ENCODE measurements at places on chromosomes 2 and 18.
A peak's percentile ranks its signal among the peaks of the same experiment; 100 is the strongest.

DNA sequence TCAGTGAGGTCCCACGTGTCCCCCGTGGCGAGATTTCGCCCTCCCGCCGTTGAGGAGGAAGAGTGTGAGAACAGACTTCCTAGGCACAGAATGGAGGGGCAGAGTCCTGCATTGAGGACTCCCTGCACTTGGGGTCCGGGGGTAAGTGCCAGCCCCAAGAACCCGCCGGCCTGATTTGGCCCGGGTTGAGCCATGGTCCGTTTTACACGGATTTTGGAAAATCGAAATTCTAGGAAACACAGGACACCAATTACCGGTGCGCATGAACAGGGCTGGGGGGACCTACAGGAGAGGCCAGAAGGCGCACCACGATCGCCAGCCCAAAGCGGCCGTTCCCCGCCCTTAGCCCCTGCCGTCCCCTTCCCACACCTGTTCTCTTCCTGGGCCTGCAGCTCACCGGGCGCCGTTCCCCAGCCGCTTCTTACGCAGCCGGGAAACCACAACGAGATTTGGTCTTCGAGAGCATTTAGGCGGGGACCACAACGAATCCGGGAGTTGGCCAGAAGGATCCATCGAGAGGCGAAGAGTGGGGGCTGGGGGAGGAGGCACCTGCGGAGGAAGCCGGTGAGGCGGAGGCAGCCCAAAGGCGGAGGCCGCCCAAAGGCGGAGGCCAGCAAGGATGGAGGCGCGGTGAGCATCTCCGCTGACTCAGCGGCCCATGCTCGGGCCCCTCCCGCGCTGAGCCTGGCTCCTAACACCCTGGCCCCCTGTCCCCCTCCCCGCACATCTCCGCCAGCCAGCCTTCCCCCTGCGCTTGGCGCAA lies 464 bp upstream of the TLX2 start:
- no peak for DNase-seq

DNA sequence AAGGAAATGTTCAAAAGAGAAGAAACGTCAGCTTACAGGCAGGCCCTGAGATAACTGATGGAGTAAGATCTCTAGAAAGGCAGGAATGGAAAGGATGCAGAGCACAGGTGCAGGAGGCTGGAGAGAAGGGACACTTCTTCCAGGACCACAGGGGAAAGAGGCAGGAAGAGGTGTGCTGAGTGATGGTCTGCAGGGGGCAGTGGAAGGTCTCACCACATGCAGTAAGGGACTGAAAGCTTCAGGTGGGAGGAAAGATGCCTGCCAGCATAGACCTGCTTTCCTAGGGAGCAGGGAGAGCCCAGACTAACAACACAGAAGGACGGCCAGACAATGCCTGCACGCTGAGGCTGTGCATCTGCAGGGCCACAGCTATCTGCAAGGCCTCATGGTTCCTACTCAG lies 156.8 kb downstream of the L3MBTL4 start:
- no peak for DNase-seq

DNA sequence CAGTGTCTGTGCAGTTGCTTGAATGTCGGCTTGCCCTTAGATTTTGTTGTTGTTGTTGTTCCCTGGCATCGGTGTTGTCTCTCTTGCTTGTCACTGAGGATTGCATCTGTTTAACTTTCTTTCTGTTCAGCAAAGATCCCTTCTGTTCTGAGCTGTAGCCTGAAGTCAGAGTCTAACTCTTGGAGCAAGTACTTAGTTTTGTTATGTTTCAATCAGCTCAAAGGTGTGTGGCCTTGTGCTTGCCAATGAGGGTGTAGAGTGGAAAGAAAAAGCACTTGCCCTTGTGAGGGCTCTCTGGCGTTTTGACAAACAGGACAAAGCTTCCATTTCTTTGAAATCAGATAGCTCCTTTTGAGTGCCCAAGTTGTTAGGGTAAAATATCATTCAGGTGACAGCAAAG lies 757.1 kb upstream of the CDH7 start:
- DNase-seq, result no peak

DNA sequence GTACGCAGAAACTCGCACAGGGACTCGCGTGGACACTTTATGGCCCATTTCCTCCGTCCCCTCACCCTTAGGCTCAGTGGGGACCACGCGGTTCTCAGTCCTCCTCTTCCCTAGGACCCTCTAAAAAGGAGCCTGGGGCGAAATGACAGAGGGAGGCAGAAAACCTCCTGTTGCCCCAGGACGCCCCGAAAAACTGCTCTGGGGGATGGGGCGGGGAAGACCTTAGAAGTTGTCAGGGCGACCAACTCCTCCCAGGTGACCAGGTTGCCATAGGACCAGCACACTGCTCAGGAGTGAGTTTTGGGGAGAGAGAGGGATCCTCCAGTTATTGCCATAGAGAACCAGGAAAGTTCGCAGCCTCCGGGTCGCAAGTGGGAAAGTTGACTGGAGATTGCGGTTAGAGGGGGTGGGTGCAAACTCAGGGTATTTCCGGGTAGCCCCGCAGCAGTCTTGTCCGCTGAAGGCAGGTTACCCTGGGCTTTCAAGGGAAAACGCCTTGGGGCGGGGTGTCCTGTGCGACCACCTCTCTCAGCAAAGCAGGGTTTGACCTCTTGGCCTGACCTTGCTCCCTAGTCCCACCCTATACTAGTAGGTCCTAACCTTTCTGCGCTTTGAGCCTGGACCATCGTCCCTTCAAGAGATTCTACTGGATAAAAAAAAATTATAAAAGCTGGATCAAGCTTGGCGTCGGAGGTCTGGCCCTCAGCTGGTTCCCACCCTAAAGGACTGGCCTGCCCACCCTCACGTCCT lies 7.8 kb upstream of the PAX3 start:
- no peak for DNase-seq

GRCh38 chr18:67766930-67767329 lies 250.4 kb upstream of the DSEL start:
- DNase-seq, result no peak

GRCh38 chr2:73107211-73107926 lies 5.4 kb downstream of the RAB11FIP5 start:
- no peak for DNase-seq

- no peak for DNase-seq
These were observed 249.6 kb upstream of the ACVR2A start for GRCh38 chr2:147595200-147595599.

DNA sequence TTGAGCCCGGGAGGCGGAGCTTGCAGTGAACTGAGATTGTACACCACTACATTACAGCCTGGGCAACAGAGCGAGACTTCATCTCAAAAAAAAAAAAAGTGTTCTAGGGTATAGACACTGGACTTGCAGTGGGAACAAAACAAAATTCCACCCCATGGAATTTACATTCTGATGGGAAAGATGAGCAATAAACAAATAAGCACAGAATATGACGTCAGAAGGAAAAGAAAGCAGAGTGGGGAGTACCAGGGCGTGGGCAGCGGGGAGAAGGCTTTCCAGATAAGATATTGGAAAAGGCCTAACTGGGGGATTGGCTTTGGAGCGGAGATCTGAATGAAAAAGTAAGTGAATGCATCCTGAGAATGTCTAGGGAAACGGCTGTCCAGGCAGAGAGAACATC lies 17.6 kb downstream of the NPPC start:
- DNase-seq, result no peak

DNA sequence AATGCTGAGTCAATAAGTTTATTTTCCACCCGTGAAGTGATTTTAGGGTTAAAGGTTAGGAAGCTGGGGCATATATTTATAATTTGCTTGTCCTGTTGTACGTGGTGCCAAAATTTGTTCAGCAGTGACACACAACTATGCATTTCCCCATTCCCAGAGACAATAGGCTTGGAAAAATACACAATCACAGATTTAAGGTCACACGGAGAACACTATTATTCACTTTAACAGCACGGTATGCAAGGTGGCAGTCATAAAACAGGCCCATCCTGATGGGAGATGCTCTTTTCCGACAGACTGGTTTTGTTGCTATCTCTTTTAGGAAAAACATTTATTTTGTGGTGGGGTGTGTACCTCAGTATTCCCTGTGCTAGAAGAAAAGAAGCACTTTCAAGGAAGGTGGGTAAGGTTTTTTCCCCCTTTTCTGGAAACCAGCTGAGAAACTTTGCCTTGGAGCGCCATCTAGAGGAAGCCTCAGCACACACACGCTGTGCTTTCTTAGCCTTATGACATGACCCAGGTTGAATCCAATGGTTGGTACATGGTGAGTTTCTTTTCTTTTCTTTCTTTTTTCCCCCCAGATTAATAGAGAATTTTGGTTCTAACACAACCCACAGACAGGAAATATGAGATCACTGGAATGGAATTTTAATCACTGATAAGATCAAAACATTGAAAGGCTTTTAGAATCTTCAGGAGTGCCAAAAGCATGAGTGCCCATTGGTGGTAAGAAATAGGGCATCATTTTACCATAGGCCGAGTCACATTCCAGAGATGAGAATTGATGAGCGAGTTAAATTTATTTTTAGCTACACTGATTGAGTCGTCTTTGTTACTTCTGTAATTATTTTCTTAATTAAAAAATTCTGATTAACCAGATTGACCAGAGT lies 332.1 kb downstream of the AGPS start:
- DNase-seq, result no peak

DNA sequence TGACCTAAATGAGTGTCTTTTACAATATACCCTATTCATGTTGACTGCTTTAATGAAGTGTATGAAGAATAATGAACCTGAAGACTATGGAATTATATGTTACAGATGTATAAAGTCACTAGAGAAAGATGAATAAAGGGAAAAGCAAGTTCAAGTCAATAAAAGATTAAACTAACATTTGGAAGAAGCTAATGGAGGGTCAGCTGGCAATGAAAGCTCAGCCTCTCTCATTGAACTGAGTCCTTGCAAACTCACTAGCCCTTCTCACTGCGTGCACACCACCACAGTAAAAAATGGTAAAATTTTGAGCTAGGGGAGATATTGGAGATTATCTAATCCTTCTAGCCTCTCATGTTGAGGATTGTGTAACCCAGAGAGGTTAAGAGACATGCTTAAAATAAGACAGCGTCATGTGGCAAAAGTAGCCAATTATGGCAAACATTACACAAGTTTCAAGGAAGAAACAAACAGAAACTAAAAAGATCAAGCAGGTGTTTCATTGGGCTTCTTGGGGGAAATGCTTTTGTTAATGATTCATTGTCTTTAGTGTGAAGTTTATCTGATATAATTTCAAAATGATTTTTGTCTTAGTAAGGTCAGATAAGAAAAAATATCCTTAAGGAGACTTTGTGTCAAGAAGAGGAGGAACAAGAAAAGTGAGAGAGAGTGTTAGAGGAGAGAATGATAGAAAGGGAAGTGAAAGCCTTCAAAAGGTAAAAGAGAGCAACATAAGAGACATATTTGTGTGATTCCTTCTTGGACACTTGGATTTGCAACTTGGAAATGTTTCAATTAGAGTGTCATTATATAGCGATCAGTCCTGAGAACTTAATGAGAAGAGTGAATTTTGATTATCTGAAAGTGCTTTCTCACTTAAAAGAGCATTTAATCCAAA lies 893.7 kb upstream of the FAM98A start:
- no peak for DNase-seq

GRCh38 chr2:69119104-69119894 lies 106.3 kb downstream of the ANTXR1 start:
- no peak for DNase-seq

DNA sequence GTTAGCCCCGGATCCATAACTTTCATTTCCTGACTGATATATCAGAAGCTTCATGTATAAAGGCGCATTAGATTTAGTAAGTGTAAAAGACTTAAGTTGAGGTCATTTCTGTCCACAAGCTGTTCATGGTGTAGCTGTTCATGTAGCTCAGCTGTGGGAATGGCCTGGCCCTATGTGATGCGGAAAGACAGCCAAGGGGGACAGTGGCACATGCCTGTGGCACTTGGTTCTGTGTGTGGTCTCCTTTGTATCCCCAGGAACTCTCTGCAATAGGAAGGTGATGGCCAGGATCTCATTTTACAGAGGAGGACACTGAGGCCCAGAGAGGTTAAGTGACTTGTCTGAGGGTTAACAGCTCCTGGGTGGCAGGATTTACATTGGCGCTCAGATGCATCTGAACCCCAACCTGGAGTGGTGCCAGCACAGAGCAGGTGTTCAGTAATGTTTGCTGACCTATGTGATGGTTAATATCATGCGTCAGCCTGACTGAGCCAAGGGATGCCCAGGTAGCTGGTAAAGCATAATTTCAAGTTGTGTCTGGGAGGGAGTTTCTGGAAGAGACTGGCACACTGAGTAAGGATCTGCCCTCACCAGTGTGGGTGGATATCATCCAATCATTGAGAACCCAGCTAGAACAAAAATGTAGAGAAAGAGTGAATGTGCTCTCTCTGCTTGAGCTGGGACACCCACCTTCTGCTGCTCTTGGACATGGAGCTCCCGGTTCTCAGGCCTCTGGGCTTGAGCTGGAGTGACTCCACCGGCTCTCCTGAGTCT lies 25.4 kb downstream of the HPCAL1 start:
- no peak for DNase-seq

DNA sequence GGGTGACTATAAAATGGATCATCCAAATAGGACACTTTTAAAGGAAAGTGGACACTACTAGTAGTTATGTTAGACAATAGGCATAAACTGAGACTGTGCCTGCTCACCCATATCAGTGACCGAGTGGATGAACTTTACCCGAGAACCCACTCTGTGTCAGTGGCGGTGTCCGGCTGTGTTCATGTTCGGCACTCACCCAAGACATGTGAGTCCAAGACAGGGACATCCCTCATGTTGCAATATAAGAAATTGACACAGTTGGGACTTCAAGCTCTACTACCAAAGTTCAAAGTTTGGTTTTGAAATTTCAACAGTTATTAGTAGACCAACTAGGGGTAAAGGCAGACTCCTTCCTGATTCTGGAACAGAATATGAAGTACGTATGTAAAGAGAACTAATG lies 326.3 kb upstream of the TNP1 start:
- DNase-seq, result no peak

GRCh38 chr18:50751947-50752346 lies 67.9 kb downstream of the MRO start:
- no peak for DNase-seq

GRCh38 chr18:13256444-13257305 lies 38.1 kb downstream of the LDLRAD4 start:
- DNase-seq, result peak; percentile 3

GRCh38 chr2:228446734-228447133 lies 265.2 kb upstream of the SPHKAP start:
- no peak for DNase-seq

DNA sequence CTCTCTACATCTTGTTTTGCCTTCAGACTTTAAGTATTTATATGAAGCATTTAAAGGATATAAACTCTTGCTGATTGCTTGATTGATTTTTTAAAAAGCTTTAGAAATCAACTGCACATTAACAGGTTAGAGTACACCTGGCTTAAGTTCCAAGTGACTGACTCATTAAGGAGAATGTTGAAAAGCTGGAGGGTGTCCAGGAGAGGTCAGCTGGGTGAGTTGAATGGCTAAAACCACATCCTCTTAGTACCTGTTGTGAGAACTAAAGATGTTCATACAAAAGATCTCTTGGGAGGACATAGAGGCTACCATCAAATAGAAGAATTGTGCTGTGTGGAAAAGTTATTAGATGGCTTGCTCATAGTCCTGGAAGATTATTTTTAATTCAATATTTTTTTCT lies 206.8 kb downstream of the TXNL1 start:
- no peak for DNase-seq

DNA sequence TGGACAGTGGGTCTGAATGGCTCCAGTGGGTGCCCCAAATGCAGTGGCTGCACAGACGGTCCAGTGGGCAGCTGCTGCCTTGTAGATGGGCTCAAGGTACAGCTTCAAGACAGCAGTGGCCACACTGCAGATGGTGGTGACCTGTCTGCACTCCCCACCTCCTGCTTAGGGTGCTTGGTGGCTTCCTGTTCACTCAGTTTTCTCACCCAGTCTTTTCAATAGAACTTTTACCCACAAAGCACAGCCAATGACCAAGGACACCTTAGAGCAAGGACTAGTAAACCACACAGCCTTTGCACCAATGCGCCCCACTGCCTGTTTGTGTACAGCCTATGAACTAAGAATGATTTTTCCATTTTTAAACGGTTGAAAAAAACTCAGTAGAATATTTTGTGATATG lies 34.9 kb downstream of the MEX3C start:
- DNase-seq, result no peak

- DNase-seq, result no peak
These were observed 46.8 kb upstream of the EML6 start for GRCh38 chr2:54676656-54677055.
